NCI-H2081 treated with DMSO at 0.1 percent for 48 hours (cell line): ENCODE measurements at places on chromosomes 2 and 18.

GRCh38 chr2:166882851-166883250 is 5.4 kb upstream of the XIRP2 start:
- no peak for DNase-seq

GRCh38 chr2:102620332-102620731 is 979 bp downstream of the SLC9A2 start:
- DNase-seq = peak; percentile 54

- DNase-seq = no peak
Measured at GRCh38 chr18:10057894-10058791, 144.3 kb downstream of the VAPA start.

DNA sequence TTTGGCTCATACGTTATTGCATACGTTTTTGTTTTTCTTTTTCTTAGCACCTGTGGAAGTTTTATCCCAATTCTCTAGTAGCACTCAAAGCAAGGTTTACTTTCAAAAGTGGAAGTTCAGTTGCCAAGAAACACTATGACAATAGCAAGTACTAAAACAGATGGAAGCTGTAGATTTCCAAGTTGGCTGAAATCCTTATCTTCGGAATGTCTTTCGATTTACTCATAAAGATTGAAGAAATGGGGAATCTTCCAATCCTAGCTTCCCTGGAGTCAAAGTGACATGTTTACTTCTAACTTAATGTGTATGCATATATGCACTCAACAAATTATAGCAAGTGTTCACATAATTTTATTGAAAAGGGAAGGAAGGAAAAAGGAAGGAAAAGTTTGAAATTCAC is 307.4 kb downstream of the CTNNA2 start:
- no peak for DNase-seq

DNA sequence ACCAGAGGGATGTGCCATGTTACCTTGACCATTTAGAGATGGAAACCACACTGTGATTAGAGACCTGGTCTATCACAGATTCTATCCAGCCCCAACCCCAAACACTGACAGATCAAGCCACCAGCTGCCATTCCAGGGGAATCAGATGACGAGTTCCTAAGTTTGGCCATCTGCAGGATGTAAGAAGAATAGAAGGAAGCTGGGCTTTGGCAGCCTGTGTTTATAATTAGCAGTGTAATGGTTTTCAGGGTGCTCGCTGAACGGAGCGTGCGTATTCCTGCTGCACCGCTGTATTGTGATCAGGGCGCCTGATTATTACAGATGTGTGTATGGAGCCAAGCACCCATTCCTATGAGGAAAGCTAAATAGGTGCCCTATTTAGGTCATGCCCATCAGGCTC is 138.1 kb downstream of the LRRC30 start:
- DNase-seq = no peak
